Left cardiac atrium (tissue), 4 donors: ENCODE measurements at places on chromosomes 6 and 20.
A peak's percentile ranks its signal among the peaks of the same experiment; 100 is the strongest.

DNA sequence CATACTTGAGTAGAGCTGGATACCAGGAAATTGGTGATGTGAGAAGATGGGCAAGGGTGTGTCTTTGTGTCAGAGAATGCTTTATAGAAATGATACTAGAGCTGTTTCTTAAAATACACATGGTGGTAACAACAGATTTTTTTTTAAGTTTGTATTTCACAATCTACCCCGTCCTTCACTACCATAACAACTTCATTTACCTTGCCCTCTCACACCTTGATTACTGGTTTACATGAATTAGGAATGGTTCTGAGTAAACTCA lies 45.4 kb downstream of the RARS2 start:
- DNase-seq, result no peak

GRCh38 chr6:170047823-170048222 lies 243.1 kb downstream of the DLL1 start:
- DNase-seq, result no peak

DNA sequence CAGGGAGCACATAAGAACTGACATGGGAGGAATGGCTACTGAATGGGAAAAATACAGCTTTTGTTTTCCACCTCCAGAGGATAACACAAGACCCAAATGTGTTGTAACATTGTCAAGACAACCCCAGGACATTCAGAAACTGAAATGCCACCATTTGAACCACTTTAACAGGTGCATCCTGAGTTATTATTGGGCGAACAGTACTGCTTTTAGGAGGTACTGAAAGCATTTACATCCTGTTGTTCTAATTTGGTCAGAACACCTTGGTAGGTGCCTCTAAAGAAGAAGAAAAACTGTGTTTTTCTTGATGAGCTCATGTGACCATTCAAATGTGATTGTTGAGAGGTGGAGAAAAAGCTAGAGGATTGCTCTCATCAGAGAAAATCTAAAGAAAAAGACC lies 6.4 kb upstream of the TXNDC5 start:
- DNase-seq, result no peak

- no peak for DNase-seq
Measured at GRCh38 chr20:4782378-4782772, 60.7 kb downstream of the PRND start.

- DNase-seq, result no peak
Measured at GRCh38 chr6:96613291-96613999, 50.5 kb downstream of the FHL5 start.

DNA sequence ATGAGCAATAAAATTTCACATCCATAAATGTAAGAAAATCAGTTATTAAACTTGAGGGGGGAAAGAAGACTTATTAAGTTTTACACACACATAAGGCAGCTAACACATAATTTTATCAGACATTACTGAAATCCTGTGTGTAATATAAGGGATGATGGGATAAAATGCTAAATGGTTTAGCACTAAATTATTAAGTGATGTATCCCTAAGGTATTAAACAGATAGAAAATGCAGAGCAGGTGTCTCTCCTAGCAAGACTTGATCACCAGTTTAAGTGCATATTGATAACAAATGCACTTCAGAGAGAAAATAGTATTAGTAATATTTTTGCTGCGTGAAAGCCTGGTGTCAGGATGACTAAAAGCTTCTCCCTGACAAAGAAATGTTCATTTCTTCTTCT lies 172.8 kb upstream of the ZFP64 start:
- DNase-seq, result no peak

GRCh38 chr6:7731294-7731693 lies 5.4 kb downstream of the BMP6 start:
- DNase-seq, result no peak

DNA sequence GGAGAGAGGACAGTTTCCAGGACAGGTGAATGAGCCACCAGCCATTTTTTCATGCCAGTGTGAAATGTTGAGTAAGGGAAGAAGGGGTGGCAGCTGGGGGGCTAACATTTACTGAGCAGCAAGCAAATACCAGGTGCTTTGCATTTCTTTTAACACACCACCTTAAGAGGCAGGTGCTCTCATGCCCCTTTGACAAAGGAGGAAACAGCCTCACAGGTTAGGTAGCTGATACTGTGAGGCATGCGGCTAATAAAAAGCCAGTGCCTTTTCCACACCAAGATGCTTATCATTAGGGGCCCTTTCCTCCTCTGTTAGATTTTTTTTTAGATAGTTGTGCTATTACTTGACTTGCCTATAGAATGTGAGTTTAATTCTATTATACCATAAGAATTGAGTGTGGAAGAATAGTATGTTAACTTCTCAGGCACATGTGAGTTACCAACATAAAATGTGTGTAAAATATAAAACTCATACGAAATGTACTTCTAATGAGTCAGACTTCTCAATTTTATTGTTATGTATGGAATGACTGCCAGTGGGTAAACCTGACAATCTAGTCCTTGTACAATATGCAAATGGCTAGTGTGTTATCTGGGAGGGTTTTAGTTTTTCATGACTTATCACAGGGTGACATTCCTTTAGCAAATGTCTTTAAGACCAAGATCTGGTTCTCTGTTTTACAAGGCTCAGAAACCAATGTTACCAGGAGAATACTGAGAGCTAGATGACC lies 260.0 kb downstream of the TMEM242 start:
- no peak for DNase-seq

GRCh38 chr20:58995461-58996225 lies 11.4 kb downstream of the CTSZ start:
- no peak for DNase-seq

DNA sequence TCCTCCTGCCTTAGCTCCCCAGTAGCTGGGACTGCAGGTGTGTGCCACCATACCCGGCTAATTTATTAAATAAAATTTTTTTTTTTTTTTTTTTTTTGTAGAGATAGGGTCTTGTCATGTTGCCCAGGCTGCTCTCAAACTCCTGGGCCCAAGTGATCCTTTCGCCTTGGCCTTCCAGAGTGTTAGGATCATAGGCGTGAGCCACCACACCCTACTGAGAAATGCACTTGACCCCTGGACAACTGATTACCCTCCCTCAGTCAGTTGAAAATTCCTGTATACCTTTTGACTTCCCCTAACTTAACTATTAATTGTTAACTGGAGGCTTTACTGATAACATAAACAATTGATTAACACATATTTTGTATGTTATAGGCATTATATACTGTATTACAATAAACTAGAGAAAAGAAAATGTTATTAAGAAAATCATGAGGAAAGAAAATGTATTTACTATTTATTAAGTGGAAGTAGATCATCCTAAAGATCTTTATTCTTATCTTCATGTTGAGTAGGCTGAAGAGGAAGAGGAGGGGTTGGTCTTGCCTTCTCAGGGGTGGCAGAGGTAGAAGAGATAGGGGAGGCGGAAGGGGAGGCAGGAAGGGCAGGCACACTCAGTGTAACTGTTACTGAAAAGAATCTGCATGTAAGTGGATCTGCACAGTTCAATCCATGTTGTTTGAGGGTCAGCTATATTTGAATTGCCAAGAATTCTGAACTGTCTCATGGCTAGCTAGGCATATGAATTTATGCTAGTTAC lies 104.3 kb downstream of the FARS2 start:
- DNase-seq, result no peak

DNA sequence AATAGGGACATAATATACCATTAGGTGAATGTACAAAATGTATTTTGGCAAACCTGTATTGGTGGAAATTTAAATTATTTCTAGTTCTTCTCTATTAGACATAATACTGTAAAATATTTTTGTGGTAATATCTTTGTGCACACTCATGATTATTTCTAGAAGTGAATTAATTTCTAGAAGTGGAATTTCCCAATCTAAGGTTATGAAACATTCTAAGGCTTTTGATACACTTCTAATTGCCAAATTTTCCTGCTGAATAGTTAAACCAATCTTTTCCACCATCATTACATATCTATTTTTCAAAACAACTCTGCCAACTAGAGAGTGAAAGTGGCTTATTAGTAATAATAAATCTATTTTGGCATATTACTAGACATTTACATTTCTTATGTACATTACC lies 1.8 kb upstream of the CCND3 start:
- no peak for DNase-seq

DNA sequence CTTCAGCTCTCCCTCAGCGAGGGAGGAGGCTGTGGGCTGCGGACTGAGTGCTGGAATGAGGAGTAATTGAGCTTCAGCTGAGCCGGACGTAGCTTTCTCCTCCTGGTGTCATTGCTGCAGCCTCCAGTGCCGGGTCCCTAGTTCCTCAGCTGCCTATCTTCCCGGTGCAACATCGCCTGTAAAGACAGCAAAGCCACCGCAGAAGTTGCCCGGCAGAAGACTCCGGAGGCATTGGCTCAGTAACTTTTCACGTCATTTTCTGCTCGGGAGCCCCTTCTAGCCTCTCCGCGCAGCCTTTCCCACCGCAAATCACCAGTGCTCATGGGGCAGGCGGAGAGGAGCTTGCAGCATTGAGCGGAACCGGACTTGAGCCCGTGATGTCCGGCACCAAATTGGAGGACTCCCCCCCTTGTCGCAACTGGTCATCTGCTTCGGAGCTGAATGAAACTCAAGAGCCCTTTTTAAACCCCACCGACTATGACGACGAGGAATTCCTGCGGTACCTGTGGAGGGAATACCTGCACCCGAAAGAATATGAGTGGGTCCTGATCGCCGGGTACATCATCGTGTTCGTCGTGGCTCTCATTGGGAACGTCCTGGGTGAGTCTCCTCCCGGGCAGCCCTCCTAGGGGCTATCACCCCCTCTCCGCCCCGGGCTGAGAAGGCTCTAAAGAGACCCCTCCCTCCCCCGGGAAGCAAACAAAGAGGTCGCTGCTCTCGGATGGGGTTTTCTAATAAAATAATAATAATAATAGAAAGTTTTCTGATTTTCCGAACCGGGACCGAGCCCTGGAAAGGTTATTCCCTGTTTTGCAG lies at the start of gene HCRTR2:
Gene HCRTR2, plus strand, starts transcription at position 305 of the 816 bp plus-strand sequence. Its CDS starts 73 bp downstream, at position 378.
- no peak for DNase-seq

DNA sequence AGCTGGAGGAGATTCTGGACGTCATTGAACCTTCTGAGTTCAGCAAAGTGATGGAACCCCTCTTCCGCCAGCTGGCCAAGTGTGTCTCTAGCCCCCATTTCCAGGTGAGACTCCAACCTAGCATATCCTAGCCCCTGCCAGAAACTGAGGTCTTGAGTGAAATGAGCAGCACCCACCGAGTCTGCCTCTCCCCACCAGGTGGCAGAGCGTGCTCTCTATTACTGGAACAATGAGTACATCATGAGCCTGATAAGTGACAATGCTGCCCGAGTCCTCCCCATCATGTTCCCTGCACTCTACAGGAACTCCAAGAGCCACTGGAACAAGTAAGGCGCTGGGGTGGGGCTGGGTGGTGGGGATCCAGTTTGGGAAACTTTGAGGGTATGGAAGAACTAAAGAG lies 4.6 kb downstream of the MEA1 start:
- DNase-seq, result peak; percentile 54

DNA sequence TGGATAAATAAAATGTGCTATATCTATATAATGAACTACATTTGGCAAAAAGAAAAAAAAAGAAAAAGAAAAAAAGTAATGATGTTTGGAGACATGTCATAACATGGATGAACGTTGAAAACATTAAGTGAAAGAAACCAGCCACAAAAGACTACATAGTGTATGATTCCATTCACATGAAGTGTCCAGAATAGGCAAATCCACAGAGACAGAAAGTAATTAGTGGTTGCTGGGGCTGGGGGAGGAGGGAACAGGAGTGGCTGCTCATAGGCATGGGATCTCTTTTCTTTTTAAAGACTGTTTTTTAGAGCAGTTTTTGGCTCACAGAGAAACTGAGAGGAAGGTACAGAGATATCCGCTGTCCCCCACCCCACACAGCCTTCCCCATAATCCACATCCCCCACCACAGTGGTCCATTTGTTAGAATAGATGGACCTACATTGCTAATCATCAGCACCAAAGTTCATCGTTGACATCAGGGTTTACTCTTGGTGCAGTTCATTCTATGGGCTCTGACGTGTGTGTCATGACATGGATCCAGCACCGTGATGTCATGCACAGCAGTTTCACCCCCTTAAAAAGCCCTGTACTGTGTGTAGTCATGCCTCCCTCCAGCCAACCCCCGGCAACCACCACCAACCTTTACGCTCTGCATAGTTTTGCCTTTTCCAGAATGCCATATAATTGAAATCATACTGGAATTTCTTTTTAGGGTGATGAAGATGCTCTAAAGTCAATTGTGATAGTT lies 240.9 kb upstream of the RREB1 start:
- no peak for DNase-seq

- DNase-seq, result no peak
Measured at GRCh38 chr20:36132802-36133211, 21.7 kb upstream of the EPB41L1 start.

DNA sequence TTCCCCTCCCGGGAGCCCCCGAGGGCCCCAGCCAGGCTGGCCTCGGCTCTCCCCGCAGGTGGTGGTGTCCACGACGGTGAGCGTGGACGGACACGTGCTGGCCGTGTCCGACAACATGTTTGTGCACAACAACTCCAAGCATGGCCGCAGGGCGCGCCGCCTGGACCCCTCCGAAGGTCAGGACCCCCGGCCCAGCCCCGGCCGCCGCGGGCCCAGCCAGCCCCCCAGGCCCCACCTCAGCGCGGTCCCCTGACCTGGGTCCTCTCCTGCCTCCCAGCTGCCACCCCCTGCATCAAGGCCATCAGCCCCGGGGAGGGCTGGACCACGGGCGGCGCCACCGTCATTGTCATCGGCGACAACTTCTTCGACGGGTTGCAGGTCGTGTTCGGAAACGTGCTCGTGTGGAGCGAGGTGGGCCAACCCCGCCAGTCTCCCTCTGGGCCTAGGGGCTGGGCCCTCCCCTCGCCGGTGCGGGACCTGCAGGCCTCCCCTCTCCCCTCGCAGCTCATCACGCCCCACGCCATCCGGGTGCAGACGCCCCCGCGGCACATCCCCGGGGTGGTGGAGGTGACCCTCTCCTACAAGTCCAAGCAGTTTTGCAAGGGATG lies 51.0 kb downstream of the CPXM1 start:
- no peak for DNase-seq

DNA sequence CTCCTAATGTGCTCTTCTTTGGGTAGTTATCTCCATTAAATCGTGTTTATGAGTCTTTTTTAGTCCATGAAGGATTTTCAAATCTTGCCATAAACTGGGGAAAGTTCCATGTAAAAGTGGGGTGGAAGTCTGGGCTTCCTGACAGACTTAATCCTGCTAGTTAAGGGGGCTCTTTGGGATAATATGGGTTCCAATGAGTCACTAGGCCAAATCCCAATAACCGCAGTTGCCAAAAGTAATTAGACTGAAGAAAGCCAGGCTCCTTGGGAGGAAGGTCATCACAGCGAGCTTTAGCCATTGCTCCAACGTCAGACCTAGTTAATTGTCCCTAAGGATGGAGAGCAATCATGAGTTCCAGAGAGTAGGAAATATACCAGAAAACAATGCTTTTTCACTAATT lies 10.8 kb downstream of the RSPO3 start:
- DNase-seq, result no peak

- DNase-seq, result no peak
Measured at GRCh38 chr20:46554828-46555227, 4.4 kb upstream of the OCSTAMP start.

GRCh38 chr6:87095087-87095509 lies at the start of gene CGA:
CGA (minus strand) TSS chr6:87095106; CDS start chr6:87088200, 6,906 bp downstream.
- no peak for DNase-seq
